ENCODE measurements at places on chromosomes 2 and 18.

GRCh38 chr2:105582952-105583660 is 161.6 kb upstream of the NCK2 start:
- DNase-seq, result no peak

- DNase-seq, result no peak
Measured at GRCh38 chr18:2240311-2240705, 331.0 kb downstream of the METTL4 start.

- no peak for DNase-seq
Measured at GRCh38 chr18:4672162-4672561, 217.1 kb upstream of the DLGAP1 start.

GRCh38 chr2:55144922-55145820 is 86.9 kb downstream of the CLHC1 start:
- no peak for DNase-seq

GRCh38 chr2:8927510-8928455 is 75.7 kb downstream of the MBOAT2 start:
- no peak for DNase-seq

- no peak for DNase-seq
Measured at GRCh38 chr2:212926940-212927339, 224.5 kb downstream of the IKZF2 start.

- peak; percentile 20 for DNase-seq
Measured at GRCh38 chr2:60811491-60812375, 55.7 kb downstream of the PAPOLG start.

- no peak for DNase-seq
Measured at GRCh38 chr18:22796113-22796512, 137.0 kb upstream of the RBBP8 start.

DNA sequence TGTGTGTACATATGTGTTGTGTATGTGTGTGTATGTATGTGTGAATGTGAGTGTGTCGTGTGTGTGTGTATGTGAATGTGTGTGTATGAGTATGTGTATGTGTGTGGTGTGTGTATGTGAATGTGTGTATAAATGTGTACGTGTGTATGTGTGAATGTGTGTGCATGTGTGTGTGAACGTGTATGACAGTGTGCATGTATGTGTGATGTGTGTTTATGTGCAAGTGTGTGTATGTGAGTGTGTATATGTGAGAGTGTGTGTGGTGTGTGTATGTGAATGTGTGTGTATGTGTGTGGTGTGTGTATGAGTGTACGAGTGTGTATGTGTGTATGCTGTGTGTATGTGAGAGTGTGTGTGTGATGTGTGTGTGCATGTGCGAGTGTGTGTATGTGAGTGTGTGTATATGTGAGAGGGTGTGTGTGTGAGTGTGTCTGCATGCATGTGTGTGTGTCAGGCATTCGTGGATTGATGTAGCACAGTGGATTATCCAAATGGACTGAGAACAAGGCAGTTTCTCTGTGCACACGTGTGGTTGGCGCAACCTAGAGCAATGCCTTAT is 127.2 kb downstream of the SH3BP4 start:
- no peak for DNase-seq

DNA sequence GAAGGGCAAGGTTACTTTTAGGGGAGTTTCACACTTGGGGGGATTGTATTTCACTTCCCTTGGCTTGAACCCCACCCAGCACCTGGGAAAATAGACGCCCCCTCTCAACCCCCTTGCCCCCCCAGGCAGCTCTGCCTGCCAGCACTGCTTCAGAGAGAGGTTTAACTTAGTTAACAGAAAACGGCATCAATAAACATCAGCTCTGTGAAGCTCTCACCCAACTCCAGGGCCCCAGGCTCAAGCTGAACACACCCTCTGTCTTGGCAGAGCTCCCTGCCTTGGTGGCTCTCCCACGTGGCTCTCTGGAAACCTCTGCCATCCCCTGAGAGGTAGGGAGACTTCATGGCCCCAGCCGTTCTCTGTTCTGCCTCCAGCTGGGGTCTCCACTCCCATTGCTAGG is 244.1 kb downstream of the ACKR3 start:
- DNase-seq, result no peak

GRCh38 chr18:59672235-59672711 is 24.9 kb downstream of the CCBE1 start:
- no peak for DNase-seq

DNA sequence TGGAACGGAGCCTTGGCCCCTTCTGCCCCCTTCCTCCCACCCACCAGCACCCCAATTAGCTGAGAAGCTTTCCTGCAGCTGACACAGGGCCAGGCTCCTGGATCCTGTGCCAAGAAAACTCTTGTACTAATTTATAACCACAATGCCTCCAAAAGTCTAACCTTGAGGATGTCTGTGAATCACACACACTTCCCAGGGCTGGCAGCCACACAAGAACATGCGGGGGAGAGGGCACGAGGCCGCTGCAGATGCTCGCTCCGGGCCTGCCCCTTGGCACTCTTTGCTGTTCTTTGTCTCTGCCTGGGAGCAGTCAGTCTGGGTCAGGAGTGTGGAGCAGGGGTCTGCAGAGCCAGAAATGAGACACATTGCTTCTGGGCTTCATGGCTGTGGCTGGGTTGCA is 62.7 kb upstream of the KIF5C start:
- no peak for DNase-seq

GRCh38 chr18:72768681-72769229 is 99.0 kb downstream of the NETO1 start:
- no peak for DNase-seq

DNA sequence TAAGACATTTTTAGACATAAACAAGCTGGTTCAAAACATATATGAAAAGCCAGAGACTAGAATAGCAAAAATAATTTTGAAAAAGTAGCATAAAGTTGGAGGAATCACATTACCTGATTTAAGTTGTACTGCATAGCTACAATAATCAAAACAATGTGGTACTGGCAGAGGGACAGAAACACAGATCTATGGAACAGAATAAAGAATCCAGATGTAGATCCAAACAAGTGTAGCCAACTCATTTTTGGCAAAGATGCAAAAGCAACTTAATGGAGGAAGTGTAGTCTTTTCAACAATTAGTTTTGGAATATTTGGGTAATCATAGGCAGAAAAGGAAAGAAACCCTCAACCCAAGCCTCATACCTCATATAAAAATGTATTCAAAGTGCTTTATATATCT is 278.7 kb upstream of the ZNF521 start:
- DNase-seq, result no peak

DNA sequence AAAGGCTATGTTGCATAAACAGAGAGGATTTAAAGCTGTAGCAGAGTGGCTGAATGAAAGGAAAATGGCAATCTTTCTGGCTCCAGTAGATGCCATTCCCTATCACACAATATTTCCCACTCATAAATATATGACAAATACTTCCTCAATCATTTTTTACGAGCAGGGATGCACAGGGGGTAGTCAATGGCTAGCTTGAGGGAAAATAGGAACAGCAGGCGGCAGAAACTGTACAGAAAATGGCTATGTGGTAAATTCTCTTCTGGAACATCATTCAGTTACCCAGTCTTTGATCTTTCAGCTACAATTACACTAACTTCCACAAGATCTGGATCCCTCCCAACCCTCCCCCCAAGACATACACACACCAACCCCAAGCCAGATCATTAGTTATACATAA is 127.2 kb downstream of the OLA1 start:
- no peak for DNase-seq

DNA sequence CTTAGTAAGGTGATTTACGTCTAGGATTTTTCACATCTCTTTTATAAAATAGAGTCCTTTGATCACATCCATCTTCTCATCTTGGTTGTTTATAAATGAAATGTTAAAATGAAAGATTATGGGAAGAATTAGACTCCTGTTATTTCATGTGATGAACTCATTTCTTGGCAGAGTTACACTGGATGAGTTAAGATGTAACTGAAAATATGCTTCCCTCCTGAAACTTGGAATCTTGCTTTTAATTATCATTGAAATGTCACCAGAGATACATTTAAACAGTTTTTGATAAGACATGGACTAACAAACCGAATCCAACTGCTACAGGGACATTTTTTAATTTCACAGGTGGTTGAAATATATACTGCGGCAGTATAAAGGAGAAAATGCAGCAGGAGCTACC is 274.0 kb downstream of the DLGAP1 start:
- no peak for DNase-seq

DNA sequence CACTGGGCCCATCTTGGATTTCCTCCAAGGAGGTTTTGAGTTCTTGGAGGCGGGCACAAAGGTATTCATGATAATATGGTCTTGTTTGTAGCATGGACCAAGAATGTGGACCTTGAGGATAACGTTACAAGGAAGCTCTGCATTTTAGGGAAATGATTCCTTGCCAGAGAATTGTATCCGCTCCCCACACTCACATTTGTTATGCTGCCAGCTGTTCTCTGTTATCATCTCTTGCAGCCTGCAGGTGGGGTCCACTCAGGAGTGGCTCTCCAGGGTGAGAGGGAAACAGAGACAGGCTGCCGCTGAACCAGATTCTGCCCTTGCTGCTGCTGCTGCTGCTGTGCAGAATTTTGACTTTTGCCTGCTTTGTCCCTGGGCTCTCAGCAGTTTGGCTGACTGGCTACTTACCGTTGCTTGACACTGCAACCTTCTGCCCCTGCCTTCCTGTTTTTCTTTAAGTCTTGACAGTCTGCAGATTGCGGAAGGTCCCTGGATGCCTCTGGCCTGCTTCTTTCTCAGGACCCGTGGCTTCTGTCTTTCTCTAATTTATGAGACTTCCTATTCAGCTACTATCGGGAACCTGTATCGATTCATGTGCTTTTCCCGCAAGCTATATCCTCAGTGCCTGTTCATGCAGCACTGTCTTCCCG is 122.3 kb upstream of the DOCK10 start:
- DNase-seq, result no peak

DNA sequence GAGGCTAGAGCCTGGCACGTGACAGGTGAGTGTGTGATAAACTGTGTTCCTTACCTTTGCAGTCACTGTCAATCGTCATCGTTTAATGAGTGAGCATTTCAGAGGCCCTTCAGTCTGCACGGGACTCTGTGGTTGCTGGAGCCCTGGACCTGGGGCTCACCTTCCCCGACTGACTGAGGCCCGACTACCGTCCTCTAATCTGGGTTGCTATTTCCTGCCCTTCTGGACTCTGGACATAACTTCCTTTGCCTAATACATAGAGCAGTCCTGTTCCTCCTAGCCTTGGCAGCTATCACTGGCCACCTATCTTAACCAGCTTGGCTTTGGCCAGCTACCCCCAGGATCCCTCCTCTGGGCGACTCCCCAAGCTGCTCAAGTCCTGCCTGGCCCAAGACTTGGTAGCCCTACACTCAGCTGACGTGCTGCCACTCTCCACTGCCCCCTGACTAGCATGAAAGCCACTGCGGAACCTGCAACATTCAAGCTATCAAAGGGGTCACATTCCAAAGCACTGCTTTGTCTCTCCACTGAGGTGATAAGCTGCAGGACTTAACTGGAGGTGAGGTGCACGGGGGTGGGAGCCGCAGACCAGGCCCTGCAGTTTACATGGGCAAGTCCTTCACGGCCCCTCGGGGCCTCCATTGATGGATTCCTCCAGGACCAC is 11.1 kb upstream of the RAB17 start:
- no peak for DNase-seq

DNA sequence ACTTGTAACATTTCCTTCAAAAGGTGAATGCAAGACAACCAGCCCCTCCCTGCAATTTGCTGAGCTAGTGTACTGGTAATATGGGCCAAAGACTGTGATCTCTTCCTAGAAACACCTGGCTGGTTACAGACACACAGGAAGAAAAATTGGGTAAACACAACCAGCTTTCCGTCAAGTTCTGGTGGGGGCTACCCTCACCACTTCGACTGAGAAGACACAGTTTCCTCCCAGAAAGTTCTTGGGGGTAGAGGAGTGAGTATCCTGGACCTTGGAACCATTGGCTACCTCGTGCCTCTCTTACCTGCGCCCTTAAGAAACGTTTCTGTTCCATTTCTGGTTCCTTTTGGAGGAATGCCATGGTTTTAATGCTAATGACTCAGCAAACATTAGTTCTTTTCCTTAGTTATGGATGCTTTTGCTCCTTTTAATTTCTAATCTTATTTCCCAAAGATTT is 120.9 kb upstream of the DLX2 start:
- no peak for DNase-seq

DNA sequence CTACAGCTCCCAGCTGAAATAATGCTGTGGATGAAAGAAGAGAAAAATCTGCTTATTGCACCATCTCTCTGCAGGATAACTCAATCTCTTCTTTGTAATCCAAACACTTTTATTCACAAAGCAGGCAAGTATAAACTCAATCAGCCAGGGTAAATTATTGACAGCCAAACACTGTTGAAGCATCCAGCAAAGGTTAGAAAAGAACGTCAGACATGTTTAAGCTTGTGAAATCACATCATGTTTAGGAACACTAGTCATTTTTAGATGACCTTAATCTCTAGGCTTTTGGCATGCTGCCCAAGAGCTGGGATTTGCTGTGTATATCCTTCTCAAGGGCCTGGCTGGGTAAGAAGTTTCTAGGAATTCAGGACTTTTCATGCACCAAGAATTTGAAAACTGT is 1148.1 kb upstream of the FANCL start:
- no peak for DNase-seq

- DNase-seq, result no peak
Measured at GRCh38 chr2:220365023-220365422, 737.6 kb downstream of the SLC4A3 start.

- no peak for DNase-seq
Measured at GRCh38 chr2:119156105-119156890, 2.3 kb downstream of the C1QL2 start.

GRCh38 chr2:159946326-159946999 is 116.0 kb downstream of the PLA2R1 start:
- DNase-seq, result no peak

DNA sequence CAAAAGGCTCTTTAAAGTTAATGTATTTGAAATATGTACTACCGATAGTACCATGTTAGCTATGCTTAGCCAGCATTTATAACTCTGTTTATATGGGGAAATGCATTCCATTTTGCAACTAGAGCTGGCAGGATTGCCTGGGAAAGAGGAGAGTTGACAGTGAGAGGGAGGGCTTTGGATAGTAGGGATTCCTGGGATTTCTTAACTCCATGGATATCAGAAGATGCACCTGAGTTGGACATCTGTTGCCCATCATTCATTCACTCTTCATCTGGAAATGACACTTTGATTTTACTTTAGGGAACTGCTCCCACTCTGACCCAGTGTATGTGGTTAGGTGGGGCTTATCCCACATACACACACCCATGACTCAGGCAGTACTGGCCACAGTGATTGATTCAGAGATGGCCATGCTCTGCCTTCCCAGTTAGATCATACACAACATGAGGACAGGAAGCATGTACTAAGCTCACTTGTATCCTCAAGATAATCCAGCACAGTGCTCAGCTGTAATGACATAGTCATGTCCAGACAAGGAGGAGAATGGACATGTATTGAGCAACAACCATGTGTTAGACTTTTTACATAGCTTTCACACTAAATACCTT is 248.8 kb downstream of the MREG start:
- DNase-seq, result no peak

DNA sequence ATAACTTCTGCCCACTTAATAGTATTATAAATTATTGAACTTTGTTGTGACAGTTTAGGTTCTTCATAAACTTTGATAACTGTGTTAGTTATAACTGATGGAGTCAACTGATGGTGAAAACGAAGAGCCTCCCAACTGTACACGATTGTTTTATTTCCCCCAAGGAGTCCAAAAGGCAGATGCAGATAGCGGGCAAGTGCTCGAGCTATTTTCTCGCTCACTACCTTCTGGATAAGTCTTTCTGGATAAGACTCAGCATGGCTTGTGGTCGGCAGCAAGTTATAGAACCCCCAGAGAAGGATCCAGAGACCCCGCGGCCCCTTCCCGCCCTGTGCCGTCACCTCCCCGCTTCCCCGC is 517 bp downstream of the GCFC2 start:
- DNase-seq, result no peak

GRCh38 chr2:69893684-69894551 is at the start of gene SNRNP27:
SNRNP27 (plus strand) TSS chr2:69893956; CDS start chr2:69893985, 29 bp downstream.
- peak; percentile 86 for DNase-seq

- no peak for DNase-seq
Measured at GRCh38 chr18:6796511-6796910, 67.0 kb downstream of the ARHGAP28 start.

All from stimulated activated CD8-positive, alpha-beta memory T cell treated with anti-CD3 and anti-CD28 coated beads, Interleukin-4, amount 100 ng/mL, for 48 hours (primary cell).